ENCODE measurements at places on chromosomes 7 and 10. TPM values are rescaled to one million over a fixed set of nuclear protein-coding genes. Genes with fewer than 3 reads are reported as not detected.

The OR2A12 gene
- not detected for total RNA-seq

The NRBF2 gene
- total RNA-seq, result 17.2 TPM

The C7orf57 gene
- total RNA-seq, result not detected

The EN2 gene
- not detected for total RNA-seq

GRCh38 chr7:44212018-44212417, 11.2 kb downstream of the YKT6 start:
- no peak for ATAC-seq

DNA sequence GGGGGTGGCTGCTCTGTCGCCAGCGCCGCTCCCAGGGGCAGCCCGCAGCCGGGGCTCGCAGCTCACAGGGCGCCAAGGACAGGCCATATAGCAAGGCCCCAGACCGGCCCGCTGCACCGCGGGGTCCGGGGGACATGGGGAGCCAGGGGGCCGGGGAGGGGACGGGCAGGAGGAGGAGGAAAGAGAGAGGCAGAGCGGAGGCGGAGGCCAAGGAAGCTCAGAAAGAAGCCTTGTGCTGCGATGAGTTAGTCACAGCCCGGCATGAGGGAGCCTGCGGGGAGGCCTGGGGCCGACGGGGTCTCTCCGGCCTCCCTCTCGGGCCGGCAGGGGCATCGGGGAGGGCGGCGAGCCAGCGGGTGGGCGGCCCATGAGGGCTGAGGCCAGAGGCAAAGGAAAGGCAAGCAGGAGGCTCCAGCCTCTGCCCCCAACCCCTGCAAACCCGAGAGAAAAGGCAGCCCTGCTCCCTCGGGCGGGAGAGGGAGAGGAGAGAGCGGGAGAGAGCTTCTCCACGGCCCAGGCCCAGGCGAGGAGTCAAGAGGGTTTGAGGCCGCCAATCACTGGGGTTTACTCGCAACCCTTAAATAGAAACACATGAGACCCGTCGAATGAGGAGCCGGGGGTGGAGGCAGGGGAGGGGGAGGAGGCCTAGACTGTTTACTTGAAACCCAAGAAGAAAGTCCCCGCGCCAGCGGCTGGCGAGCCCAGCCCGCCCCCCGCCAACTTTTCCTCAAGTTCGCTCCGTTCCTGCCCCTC, 167.9 kb downstream of the NEURL1 start:
- ATAC-seq, result peak; percentile 87

DNA sequence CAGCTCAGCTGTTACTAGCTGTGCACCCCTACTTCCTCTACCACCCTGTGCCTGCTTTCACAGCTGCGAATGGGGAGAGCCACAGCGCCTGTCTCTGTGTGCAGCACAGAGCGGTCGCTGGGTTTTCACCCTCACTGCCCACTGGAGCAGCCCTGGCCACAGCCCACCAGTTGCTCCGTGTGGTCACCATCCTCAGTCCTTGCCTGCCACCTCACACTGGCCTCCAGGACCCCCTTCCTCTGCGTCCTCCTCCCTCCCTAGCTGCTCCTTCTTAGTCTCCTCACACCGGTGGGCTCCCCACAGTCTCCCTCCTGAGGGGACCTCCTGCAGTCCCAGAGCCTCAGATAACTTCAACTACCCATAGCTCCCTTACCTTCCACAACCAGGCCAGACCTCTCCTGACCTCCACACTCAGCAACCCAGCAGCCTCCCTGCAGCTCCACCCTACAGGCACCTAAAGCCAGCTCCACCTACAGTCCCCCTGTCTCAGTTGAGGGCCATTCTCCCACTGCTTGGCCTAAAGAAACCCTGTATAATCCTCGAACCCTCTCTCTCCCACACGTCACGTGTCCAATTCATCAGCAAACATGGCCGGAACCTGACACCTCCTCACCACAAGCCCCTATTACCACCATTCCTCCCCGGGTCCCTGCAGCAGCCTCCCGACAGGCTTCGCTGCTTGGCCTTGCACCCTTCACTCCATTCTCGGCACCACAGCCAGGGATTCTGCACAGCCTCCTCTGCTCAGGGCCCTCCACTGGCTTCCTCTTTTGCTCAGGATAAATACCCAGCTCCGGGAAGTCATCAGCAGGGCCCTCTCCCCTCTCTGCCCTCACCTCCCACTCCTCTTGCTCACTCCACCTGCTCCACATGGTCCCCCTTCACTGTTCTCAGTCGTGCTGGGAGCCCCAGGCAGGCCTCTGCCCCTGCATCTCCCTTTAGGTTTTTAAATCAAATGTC, 28.1 kb downstream of the PLAC9 start:
- ATAC-seq, result no peak

DNA sequence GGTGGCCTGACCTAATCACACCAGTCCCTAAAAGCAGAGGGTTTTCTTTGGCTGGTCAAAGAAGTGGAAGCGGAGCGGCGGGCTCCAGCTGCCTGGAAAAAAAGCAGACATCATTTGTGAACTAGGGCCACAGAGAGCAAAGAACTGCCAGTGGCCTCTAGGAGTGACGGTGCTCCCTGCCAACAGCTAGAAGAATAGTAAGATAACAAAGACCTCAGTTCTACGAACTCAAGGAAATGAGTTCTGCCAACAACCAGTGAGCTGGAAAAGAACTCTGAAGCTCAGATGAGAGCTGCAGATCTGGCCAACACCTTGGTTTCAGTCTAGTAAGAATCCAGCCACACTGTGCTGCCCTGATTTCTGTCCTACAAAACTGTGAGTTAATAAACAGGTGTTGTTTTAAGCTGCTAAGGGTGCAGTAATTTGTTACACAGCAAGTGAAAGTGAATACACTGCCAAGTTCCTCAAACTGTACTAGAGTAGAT, 178.0 kb downstream of the SRPK2 start:
- ATAC-seq, result no peak

DNA sequence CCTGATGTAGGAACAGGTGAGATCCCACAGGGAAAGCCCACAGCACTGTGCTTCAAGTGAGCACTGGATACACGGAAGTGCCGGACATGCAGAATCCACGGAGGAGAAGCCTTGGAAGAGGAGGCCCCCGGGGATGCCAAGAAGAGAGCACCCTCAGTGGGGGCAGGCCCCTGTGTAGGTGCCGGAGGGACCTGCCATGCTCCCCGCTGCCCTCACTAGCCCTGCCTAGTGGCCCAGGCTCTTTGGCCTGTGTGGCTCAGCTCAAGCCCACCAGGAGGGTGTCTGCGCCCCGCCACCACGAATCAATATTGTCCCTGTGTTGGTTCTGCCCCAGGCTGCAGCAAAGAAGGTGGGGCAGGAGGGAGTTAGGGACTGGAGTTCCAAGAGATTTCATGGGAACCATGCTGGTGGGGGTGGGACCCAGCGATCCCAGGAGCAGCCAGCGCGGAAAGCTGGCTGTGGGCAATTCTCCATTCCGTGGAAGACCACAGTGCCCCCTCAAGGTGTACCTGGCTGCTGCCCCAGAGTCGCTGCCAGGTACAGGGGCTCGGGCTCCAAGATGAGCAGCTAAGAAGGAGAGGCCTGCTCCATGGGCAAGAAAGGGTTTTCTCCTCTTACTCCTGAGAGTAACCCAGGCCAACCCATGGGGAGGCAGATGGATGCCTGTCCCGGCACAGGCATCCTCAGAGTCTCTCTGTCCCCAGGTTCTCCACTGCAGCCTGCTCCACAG, 34.9 kb upstream of the LEP start:
- no peak for ATAC-seq

DNA sequence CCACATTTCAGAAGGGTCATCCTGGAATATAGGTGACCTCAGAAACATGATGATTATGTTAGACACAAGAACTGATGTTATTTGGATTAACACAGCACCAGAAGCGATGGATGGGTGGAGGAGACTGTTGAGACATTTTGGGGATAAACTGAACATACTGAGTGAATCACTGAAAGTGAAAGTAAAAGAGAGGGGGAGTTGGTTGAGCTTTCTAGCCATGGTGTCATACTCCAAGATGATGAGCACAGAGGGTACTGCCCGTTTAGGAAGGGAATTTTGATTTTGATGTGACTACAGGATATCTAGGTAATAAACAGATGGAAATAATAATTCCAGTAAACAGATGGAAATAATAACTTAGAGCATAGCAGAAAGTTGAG, 248.0 kb upstream of the NPY start:
- ATAC-seq, result no peak

DNA sequence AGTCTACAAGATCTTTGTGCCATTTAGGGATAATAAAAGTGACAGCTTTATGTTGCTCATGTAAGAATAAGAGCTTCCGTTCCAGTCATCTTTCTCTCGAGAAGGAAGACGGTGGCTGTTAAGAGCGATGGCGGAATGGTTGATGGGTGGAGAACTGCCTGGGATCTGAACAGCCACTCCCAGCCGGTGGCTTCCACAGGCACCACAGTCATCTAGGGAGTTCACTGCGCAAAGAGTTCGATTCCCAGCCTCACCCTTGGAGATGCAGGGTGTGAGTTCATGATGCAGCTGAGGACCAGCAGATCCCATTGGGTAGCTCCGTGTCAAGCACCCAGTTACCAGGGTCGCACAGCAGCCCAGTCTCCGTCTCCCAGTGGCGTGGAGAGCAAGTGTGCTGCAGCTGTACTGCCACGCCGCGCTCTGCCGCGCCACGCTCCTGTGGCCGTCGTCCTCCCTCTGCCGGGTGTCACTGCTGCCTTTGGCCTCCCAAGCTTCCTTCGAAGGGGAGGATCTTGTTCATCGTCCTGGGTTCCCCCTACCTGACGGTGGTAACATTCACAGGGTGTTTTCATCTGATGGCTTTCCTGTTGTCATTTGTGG, 7.8 kb downstream of the SUN1 start:
- ATAC-seq, result no peak

- no peak for ATAC-seq
Observed at GRCh38 chr7:49775065-49775948, 1.9 kb downstream of the VWC2 start.

- no peak for ATAC-seq
Observed at GRCh38 chr7:107870427-107871000, 20.5 kb upstream of the DLD start.

Data from gastroesophageal sphincter (tissue), 4 donors.